ENCODE measurements at places on chromosomes 5 and 9. TPM values are rescaled to one million over a fixed set of nuclear protein-coding genes. Genes with fewer than 3 reads are reported as not detected.

The SUSD3 gene
- not detected for total RNA-seq

The FBP2 gene
- not detected for total RNA-seq

The POC5 gene
- 22.6 TPM for total RNA-seq

The CDX1 gene
- not detected for total RNA-seq

The FOXD4 gene
- total RNA-seq: 1.2 TPM

The ZNF462 gene
- total RNA-seq: 11.9 TPM

The CCIN gene
- 0.03 TPM for total RNA-seq

The F2R gene
- total RNA-seq: 13.2 TPM

The SLC34A1 gene
- total RNA-seq: 0.10 TPM

The SHISAL2B gene
- not detected for total RNA-seq

The SNCAIP gene
- total RNA-seq: 6.5 TPM

The ZNF474 gene
- total RNA-seq: 0.08 TPM

DNA sequence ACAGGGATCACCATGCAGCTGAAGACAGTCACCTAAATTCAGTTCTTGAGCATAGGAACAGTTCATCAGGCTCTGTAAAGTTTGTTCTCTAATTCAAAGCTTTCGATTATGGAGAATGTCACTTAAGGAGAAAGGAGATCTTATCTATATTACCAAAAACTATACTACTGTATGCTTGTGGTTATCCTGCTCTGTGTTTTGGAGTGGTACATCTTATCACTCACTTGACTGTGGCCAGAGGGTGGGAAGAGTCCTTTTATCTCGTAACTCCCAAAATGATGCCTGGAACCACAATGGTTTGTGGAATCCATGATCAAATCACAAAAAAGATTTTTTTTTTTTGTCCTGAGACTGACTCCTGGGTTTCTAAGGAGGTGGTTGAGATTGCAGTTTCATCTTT is 230.7 kb downstream of the COMMD10 start:
- no peak for DNase-seq

DNA sequence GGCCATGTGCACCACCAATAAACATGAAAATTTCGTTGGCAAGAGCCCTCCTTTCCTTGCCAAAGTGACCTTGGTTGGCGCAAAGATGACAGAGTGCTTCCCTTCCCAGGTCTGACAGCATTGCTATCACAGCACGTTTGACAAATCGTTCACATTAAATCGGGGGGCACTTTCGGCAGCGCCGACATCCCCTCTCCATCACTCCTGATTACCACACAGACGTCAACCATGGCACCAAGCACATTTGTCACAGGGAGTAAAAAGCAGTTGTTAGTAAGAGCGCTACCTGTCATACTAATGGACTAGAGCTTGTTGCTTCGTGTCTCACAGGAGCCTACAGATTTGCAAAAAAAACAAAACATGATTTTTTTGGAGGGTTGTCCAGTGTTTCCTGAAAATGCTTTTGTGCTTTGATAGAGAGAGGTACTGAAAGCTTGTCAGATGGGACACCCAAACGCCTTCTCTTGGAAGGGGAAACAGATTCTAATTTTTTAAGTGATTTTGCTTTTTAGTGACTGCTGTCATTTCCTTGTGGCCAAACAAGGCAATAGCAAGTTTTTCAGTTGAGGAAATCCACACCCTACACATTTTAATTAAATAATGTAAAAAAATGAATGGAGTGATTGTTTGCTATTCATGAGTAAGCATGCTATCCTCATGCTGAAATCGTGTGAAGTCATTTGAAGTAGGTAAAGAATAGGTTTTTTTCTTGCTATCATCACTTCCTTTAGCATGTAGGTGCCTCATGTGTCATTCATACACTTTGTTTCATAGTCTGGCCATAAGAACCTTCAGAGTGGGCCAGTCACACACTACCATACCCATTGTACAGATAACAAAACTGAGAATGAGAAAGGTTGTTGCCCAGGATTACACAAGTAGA is 682.8 kb upstream of the WWC1 start:
- peak; percentile 69 for DNase-seq

- peak; percentile 63 for DNase-seq
Measured at GRCh38 chr5:10354048-10354872, 765 bp downstream of the MARCHF6 start.

- DNase-seq: no peak
Measured at GRCh38 chr9:85658716-85659115, 83.0 kb downstream of the AGTPBP1 start.

DNA sequence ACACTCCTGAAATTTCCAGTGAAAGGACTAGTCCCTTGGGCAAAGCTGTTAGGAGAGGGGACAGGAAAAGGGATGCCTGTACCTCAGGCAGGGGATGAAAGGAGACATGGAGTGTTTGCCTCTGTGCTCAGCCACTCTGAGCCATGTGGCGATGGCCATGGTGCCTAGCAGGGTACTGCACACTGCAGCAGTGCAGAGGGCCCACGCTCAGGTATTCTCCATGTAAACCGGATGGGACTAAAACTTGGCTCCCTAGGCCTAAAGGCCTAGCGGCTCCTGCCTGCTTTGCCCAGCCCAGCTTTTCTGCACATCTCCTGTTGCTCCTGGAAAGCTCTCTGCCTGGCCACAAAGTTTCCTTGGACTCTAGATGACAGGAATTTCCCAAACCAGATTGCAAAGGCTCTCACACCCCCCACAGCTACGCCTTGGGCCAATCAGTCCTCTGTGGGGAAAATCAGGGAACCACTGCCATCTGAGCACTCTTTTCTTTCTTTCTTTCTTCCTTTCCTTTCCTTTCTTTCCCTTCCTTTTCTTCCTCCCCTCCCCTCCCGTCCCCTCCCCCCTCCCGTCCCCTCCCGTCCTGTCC is 44.3 kb downstream of the HABP4 start:
- DNase-seq: no peak

DNA sequence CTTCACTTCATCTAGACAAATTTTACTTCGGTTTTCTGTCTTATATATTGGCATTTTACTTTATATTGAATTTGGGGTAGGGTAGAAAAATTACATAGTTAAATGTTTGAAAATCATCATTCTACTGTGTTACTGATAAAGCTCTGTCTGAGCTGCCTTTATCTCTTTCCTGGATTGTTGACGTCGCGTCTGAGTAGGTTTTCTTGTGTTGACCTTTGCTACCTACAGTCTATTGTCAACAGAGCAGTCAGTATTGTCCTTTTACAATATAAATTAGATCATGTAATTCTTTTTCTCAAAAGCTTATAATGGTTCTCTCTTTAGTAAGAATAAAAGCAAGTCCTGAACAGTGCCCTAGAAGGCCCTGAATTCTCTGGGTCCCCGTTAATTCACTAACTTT is 128.2 kb downstream of the HACD4 start:
- no peak for DNase-seq

GRCh38 chr5:114319821-114320220 is 42.0 kb upstream of the KCNN2 start:
- DNase-seq: peak; percentile 52

- DNase-seq: peak; percentile 48
Measured at GRCh38 chr9:124869986-124870560, 8.1 kb downstream of the ARPC5L start.

- no peak for DNase-seq
Measured at GRCh38 chr5:6728011-6728794, 15.0 kb downstream of the TENT4A start.

GRCh38 chr9:120327322-120327721 is 252.6 kb downstream of the CDK5RAP2 start:
- DNase-seq: no peak

GRCh38 chr9:129996161-129996830 is 46.7 kb downstream of the FNBP1 start:
- DNase-seq: no peak

DNA sequence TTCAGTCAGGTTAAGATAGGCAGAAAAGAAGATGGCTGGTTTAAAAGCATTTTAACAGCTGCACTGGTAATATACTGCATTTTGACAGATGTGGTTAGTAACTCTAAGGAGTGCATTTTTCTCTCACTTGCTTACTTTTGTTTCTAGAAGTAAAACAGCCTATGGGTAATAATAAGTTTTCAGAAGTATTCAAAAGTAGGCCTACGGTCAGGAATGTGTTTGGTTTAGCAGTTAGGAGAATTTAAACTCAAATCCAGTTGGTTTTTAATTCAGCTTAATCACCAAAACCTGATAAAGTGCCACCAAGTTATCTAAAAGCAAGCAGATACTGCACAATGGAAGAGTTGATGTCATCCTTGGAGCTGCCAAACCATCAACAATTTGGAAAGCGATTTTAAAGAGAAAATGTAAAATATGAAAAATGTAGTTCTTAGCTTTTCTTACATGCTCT is 160.3 kb downstream of the ARSB start:
- no peak for DNase-seq

DNA sequence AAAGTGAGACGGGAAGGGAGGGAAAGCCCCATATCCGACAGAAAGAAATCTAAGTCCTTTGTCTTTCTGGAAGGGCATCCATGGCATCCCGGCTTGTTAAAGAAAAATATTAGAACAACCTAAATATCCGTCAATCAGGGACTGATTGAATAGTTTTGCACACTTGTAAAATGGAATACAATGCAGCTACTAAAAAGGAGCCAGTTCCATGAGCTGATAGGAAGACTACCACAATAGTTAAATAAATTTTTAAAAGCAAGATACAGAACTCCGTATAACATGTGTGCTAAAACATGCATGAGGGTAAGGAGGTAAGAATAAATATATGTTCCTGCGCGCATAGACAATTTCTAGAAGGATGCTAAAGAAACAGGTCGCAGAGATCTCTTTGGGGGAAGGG is 12.8 kb upstream of the GNPDA1 start:
- DNase-seq: no peak

DNA sequence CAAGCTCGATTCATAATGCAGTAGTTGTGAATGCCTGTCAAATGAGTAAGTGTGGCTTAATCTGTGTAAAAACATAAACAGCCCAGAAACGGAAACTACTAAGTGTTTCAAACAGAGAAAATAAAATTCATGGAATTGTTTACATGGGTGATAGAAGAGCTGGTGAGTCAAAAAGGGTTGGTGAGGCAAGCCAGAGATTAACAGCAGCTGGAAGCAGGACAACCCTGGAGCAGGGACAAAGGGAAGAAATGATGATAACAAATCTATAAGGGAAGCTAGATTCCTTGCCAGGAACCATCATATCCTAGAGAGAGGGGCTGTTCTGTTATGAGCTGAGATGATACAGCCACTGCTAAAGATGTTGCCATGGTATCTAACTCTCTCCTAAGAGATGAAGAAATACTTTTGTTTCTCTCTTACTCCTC is 18.0 kb upstream of the PRR16 start:
- peak; percentile 85 for DNase-seq

- DNase-seq: peak; percentile 92
Measured at GRCh38 chr9:96331236-96331947, 29.4 kb upstream of the HSD17B3 start.

DNA sequence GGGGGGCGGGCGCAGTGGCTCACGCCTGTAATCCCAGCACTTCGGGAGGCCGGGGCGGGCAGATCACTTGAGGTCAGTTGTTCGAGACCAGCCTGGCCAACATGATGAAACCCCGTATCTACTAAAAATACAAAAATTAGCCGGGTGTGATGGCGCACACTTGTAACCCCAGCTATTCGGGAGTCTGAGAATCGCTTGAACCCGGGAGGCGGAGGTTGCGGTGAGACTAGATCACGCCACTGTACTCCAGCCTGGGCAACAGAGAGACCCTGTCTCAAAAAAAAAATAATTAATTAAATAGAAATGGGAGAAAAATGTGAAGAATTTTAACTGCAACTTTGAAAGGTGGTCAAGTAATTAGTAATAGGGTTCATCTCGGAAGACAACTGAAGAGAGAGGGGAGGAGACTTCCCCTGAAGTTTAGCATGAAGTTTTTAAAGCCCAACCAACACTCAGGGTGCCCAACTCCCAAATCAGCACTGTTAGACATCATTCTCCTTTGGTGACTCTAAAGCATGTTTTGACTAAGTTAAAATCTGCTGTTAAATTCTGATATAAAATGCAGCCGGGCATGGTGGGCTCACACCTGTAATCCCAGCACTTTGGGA is 1.4 kb upstream of the CSNK1A1 start:
- DNase-seq: no peak

- DNase-seq: no peak
Measured at GRCh38 chr5:172940268-172941066, 18.8 kb upstream of the RPL26L1 start.

GRCh38 chr9:101840694-101841188 is 102.3 kb upstream of the GRIN3A start:
- no peak for DNase-seq

GRCh38 chr5:14226554-14226953 is 83.4 kb downstream of the TRIO start:
- DNase-seq: no peak

DNA sequence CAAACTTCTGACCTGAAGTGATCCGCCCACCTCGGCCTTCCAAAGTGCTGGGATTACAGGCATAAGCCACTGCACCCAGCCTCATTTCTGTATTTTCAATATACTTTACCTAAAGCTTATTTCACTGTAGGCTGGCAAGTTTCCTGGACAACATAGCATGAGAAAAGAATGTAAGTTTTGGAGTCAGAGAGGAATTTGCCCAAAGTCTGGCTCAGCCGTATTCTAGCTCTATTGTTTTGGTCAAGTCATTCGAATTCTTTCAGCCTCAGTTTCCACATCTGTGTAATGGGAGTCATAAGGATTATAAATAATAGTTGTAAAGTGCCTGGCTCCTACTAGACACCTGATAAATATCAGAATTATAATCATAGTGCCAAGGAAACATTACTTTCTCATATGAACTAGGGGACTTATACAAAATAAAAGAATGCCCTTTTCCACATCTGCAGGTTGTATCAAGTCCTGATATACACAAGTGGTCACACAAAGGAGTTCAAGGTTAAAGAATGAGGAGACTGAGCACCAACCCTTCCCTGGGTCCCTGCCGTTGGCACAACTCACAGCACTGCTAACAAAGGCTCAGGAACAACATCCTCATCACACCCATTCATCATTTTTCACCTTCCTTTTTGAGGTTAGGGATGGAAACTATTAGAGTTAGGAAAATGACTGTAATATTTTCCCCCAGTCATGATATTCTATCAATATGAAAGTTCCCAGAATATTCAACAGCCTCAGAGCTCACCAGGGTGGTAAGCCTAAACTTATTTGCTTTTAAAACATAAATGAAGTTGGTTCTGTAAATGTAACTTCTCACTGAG is 34.6 kb upstream of the RAI14 start:
- no peak for DNase-seq

- no peak for DNase-seq
Measured at GRCh38 chr5:20109326-20109725, 121.3 kb upstream of the CDH18 start.

DNA sequence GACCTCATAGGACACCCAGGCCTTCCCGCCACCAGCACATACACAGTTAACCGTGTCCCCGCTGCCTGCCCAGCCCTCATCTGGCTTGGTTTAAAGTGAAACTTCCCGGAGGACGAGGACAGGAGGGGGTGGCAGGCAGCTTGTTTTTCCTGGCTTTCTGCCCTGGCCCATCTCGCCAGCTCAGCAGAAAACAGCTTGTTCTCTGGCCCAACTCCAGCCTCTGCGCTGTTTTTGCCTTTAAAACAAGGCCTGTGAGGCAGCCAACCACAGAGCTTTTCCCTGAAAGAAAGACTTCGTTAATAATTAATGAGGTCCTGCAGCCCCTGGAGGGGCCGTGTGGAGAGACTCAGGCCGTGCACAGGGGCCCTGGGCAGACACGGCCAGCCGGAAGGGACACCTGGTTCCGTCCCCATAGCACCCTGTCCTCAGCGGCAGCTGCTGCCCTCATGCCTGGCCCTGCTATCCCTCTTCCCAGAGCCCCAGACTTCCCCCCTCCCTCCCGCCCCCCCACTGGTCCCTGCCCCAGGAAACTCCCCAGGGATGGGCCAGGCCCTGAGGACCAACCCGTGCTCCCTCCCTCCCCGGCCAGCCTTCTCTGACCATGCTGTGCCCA is 108.7 kb downstream of the RXRA start:
- peak; percentile 90 for DNase-seq

GRCh38 chr9:114913217-114913616 is 17.2 kb downstream of the TNFSF8 start:
- no peak for DNase-seq
